SIG-M5 (cell line): ENCODE measurements at places on chromosomes 11 and 22.

- no peak for DNase-seq
Measured at GRCh38 chr11:118380571-118380970, 20.8 kb upstream of the ATP5MG start.

DNA sequence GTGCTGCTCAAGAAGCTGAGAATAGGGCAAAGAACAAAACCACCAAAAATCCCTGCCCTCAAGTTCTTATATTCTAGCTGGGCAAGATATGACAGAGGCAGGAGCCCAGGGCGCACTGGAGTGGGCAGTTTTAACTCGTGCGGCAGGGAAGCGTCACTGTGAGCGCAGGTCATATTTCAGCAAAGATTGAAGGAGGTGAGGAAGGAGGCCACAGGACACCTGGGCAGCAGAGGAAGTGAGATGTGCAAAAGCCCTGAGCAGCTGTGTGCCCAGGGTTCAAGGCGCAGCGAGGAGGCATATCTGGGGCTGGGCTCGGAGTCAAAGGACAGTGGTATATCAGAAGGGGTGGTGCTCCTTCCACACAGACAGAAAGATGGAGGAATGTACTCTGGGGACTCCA lies 13.5 kb downstream of the KCNC1 start:
- DNase-seq: no peak

- no peak for DNase-seq
Measured at GRCh38 chr22:26983311-26983710, 325.9 kb downstream of the MIAT start.

DNA sequence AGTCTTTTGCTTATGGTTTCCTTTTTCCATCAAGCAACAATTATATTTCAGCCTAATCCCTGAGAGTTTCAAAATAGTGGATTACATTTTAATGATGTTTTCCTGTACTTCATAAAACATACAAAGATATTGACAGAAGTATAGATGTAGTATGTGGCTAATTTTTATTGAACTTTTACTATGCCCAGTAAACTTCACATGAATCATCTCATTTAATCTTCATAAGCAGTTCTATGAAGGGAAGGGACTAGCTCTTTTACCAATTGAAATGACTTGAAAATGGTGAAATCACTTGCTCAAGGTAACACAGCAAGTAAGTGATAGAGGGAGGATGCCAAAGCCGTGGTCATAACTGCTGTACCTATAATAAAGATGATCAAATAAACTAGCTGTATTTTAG lies 27.5 kb downstream of the RTN3 start:
- DNase-seq: no peak

DNA sequence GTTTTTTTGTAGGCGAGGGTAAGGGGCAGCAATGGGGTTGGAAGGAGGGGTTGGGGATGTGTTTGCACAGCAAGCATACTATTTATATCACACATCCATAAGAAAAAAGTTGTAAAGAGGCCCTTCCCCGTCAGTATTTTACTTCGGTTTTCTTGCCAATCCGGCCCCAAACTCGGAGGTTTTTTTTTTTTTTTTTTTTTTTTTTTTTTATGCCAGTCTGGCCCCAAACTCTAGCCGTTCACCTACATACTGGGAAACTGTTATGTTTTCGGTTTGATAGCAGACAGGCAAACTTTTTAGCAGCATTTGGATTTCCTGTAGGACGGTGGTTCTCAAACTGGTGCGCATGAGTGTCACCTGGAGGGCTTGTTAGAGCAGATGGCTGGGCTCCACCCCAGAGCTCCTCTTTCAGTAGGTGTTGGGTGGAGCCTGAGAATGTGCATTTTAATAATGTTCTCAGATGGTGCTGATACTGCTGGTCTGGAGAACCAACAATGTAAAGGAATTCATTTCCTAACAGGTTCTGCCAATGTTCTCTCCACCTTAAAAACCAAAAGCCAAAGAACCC lies 76.5 kb upstream of the ZBED5 start:
- no peak for DNase-seq

DNA sequence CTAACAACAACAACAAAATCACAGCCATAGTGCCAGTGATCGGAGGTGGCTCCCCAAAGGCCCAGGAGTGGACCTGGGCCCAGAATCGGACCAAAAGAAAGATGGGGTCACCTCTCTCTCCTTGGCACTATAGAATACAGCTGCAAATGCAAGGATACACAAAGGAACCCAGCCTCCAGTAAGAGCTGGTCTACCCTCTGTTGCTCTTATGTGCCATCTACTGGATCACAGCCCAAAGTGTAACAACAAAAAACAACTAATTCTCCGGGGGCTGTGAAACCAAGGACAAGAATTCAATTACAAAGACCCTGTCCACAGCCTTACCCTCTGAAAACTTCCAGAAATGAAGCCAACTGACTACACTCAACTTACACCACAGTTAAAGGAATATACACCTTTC lies 21.6 kb downstream of the OR8G5 start:
- DNase-seq: no peak

DNA sequence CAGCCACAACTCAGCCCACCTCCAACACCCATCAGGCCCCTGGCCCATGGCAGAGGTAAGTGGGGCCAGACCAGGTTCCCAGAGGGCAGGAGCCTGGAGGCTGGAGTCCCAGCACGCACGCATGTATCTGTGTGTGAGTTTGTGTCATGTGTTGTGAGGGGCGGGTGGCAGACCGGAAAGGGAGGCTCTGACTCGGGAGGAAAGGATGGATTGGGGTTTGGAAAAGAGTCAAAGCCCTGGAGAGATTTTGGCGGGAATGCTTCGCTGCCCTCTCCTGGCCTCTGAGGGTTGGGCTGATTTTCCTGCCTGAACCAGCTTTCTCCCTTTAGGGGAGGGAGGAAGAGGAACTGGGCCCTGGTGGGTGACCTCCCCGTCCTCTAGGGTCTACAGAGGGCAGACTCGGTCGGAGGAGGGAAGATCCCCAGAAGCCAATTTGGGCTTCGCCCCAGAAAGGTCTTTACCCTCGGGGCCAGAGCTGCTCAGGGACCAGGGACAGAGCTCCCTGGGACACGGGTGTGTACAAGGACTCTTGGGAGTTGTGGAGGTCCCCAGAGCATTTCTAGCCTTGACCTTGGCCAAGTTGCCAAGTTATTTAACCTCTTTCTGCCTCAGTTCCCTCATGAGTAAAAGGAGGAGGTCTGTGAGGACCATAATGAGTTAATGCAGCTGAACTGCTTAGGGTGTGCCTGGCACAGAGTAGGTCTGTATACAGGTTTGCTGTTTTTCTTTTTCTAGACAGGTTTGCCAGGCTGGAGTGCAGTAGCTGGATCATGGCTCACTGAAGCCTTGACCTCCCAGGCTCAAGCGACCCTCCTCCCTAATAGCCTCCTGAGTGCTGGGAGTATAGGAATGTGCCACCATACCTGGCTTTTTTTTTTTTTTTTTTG lies 6.9 kb downstream of the C11orf68 start:
- no peak for DNase-seq
